AG10803 (cell line): ENCODE measurements at places on chromosomes 5 and 9.

DNA sequence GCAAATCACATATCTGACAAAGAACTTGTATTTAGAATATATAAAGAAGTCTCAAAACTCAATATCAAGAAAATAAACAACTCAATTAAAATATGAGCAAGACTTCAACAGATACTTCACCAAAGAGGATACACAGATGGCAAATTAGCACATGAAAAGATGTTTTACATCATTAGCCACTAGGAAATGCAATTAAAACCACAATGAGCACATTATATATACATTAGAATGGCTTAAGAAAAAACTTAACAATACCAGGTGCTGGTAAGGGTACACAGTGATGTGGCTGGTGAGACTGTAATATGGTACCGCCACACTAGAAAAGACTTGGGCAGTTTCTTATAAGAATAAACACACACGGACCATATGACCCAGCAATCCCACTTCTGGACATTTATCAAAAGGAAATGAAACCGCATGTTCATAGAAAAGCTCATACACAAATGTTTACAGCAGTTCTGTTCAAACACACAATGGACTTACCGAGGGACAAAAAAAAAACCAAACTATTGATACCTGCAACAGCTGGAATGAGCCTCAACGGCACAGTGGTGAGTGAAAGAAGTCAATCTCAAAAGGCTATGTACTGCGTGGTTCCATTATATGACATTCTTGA lies 27.6 kb downstream of the SEMA4D start:
- DNase-seq: no peak

DNA sequence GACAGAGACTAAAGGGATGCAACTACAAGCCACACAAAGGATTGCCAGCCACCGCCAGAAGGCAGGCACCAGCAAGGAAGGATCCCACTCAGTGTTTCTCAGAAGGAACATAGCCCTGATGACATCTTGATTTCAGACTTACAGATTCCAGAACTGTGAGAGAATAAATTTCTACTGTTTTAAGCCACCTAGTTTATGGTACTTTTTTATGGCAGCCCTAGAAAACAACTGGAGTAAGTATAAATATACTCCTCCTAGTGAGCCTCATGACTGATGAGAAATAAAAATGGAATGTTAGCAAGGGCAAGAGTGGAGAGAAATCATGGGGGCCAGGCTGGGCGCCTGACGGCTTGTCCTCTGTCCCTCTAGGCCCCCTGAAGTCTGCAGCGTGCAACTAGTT lies 307.3 kb downstream of the PIK3R1 start:
- peak; percentile 42 for DNase-seq

DNA sequence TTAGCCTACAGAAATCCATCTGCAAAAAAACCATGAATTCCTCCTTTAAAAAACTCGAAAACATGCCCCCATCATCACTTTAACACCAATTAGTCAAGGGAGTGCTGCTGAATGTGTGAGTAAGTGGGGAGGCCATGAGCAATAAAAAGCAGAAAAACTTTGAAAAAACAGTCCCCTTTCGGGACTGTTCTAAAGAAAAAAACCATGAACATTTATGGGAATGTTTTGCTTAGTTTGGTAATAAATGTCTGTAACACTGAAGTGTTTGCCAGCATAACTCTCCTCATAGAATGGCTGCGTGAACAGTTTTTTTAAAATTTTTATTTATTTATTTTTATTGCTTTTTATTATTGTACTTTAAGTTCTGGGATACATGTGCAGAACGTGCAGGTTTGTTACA lies 99.4 kb upstream of the TARS1 start:
- no peak for DNase-seq

DNA sequence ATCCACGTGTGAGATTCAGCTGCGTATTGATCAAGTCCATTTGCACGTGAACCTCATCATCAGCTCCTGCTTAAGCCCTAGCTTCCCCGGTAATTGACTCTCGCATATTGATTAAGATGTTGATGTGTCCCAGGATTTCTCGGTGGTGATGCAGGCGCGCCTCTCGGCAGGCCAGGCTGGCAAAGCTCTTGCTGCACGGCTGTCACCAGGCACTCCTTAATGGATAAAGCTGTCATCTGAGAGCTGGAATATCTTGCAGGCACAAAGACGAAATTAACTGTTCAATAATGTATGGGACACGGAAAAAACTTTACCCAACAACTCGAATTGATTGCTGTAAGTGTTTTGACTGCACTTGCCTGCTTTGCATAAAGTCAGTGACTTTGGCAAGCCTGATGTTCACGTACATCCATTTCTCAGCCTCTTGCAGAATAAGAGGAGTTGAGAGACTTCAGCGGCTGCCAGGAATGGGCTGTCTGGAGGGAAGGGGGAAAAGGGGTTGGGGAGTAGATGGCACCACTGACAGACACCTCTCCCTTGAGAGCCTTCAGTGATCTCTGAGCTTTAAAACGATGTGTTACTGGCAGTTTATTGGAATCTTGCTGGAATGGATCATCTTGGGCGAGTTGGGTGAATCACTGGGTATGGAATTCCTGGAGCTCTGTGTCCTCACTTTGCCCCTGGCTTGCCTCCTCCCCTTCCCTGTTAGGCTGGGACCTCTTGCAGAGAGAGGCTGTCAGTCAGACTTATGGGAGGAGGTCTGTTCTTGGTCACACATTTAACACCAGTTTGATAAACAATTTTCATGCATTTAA lies 650.3 kb downstream of the CCDC171 start:
- DNase-seq: peak; percentile 90

GRCh38 chr5:10586008-10586407 lies 22.1 kb downstream of the ANKRD33B start:
- no peak for DNase-seq
